ENCODE measurements at places on chromosomes 5 and 9. TPM values are rescaled to one million over a fixed set of nuclear protein-coding genes. Genes with fewer than 3 reads are reported as not detected.

DNA sequence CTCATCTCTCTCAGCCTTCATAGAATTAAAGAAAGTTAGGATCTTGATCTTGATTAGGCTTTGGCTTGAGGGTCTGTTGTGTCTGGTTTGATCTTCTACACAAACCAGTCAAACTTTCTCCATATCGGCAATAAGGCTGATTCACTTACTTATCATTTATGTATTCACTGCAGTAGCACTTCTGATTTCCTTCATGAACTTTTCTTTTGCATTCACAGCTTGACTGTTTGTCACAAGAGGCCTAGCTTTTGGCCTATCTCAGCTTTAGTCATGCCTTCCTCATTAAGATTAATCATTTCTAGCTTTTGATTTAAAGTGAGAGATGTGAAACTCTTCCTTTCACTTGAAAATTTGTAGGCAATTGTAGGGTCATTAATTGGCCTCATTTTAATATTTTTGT is 62.8 kb downstream of the SH3RF2 start:
- no peak for DNase-seq

DNA sequence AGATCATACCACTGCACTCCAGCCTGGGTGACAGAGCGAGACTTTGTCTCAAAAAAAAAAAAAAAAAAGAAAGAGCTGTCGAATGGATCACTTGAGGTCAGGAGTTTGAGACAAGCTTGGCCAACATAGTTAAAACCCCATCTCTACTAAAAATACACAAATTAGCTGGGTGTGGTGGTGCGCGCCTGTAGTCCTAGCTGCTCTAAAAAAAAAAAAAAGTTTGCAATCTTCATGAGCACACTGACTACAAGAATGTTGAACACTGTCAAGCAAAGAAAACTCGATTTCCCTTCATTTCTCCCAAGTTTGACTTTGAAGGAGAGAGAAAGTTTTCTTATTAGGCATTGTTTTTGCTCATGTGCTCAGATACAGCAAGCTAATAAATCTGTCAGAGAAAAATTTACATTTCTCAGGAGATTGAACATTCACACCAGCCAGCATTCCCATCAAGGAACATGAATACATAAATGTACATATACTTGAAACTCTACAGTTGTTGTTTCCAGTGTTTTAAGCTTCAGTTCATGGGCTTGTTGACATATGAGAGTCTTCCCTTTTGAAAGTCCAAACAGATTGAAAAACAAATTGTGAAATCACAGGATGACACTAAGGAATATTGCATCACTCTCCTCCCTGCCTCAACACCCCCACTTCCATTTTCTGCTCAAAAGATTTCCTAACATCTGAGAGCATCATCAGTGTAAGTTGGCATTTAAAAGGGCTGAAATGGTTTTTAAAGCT is 81.8 kb downstream of the ARRDC3 start:
- no peak for DNase-seq

DNA sequence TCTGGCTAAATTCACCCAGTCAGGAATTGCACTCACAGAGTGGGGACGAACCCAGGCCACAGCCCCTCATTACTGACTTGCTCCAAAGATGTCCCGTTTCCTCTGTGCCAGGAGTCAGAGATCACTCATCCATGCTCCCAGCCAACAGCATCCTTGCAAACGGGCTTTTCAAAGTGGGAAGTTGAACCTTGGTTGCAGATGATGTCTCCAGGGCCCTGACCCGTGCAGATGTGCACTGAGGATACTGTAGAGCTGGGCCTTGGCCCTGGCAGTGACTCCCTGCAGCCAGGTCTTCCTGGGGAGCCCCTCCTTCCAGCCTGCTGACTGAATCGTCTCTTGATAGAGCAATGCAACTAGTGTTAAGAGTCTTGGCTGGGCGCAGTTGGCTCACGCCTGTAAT is 22.3 kb downstream of the TCF7 start:
- peak; percentile 39 for DNase-seq

- DNase-seq: peak; percentile 20
Observed at GRCh38 chr5:160342413-160342941, 27.9 kb downstream of the C1QTNF2 start.

DNA sequence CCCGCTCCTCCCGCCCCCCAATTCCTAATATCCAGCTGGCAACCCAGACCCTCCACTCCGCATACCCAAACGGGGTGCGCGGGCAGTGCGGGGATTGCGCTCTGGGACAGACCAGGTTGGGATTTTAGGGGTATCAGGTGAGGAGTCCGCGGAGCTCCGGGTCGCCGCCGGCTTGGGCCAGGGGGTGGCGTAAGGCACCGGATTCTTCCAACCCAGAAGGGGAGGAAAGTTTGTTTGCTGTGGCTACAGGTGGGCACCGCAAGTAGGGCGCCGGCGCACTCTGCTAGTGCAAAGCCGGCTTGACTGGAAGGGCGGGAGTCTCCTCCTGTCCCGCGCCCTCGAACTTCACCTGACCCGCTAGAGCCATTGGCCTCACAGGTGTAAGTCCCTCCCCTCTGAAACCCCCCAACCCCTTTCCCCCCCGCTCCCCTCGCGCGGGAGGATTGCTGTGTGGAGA is 709 bp downstream of the IQGAP2 start:
- peak; percentile 76 for DNase-seq

GRCh38 chr5:56814361-56814962 is 887 bp upstream of the MAP3K1 start:
- peak; percentile 78 for DNase-seq

DNA sequence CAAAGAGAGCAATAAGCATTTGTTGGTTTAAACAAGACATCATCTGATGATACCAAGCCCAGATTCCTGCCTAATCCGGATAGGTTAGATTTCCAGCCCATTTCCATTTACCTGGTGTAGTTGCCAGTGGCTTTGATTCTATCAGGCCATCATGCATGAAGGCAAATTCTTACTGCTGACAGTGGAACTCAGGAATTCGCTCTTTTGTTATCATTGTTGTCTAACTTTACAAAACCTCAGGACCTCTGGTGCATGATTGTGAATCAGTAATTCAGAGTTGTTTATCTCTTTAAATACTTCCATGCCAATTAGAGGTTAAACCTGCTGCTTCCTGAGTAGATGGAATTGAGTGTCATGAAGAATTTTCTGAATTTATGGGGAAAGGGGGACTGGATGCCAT is 76.5 kb downstream of the C9orf152 start:
- no peak for DNase-seq

DNA sequence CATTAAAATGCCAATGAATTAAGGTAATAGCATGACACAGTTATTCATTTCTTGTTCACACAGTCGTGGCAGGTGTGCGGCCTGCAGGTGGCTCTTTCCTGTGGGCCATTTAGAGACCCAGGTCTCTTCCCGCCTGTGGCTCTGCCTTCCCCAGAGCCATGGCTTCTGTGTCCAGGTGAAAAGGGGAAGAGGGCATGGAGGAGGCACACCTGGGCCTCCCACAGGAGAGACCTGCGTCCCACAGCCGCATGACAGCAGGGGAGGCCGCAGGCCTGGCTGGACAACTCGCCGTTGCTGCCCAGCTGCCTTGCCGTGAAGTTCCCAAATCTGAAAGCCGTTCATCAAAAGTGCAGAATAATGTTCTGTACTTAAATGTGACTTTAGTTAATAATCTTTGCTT is 14.4 kb upstream of the PLEKHG4B start:
- DNase-seq: no peak

DNA sequence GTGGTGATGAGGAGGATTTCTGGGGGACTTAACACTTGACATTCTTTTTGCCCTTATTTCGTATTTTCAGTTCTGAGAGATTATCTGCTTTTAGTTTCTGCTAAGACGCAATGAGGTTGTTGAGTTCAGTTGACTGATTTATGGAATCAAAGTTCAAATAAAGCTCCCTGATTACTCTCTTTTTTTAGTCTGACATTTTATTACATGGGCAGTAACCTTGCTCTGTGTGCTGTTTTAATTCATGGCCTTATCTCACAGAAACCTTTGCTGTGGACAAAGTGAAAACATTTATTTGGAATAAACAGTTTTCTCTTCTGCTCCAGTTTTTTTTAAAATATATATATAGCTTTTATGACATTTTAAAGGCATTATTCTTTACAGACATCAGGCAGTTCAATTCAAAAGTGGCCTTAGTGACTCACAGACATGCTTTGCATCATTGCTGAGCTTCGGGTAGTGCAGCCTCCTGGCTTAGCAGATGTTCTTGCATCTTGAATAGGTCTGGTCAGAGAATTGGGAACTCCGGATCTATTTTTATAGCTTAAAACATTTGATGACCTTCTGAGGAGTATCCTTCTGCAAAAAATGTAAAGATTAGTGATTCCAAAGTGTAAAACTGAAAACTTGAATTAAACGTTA is 162.9 kb downstream of the FAM170A start:
- no peak for DNase-seq

DNA sequence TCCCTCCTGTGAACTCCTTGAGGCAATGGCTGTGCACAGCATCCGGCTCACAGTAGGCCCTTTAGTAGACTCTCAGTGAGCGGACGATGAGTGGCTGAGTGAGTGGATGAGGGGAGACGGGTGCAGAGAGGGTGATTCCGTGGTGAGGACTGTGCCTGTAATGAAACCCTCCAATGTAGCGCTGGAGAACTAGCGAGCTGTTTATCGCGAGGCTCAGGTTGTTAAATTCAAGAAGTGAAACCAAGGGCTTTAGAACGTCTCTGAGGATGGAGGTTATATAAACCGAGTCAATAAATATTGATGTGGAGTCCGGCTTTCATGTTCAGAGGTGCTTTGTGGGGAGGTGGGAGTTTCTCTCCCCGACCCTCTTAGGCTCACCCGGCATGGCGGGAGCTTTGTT is 53.2 kb downstream of the NSG2 start:
- DNase-seq: no peak

DNA sequence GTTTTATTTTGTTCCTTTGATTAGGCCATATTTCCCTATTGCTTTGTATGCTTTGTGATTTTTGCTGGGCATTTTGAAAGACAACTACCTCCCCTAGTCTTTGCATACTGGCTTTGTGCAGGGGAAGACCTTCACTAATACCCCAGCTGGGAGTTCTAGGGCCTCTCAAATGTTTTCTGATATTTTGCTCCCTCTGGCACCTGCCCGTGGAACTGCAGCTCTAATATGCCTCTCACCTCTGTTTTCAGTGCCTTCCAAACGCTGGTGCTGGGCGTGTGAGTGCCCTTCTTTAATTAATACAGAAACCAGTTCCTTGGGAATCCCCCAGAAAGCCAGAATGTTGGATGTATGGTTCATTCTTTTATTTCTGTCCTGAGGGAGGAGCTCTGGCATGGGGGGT is 204.5 kb downstream of the COMMD10 start:
- no peak for DNase-seq

Gene TMEM161B
- 9.0 TPM for total RNA-seq

Gene SOHLH1
- total RNA-seq: not detected

Gene PCDHGA5
- 9.7 TPM for total RNA-seq

Gene PRUNE2
- 19.9 TPM for total RNA-seq

Gene DAB2IP
- 60.3 TPM for total RNA-seq

Gene CORO2A
- total RNA-seq: 0.19 TPM

Gene LMX1B
- 0.62 TPM for total RNA-seq

Gene ALDH1A1
- total RNA-seq: 6.2 TPM

Gene RETREG1
- total RNA-seq: 105 TPM

Gene NUTM2G
- not detected for total RNA-seq

Gene GABBR2
- 1.1 TPM for total RNA-seq
